ENCODE measurements at places on chromosomes 7 and 10. TPM values are rescaled to one million over a fixed set of nuclear protein-coding genes. Genes with fewer than 3 reads are reported as not detected.

GRCh38 chr7:44637788-44638594 is 31.6 kb downstream of the OGDH start:
- H3K27ac ChIP-seq, result peak overlapping the region; percentile 96
- H3K4me1 ChIP-seq, result peaks cover 60% of the 10 kb centered on the region
- no peaks in the 10 kb centered on the region for H3K27me3 ChIP-seq
- DNase-seq, result peak; percentile 79
- peaks cover 6% of the 10 kb centered on the region for H3K36me3 ChIP-seq

DNA sequence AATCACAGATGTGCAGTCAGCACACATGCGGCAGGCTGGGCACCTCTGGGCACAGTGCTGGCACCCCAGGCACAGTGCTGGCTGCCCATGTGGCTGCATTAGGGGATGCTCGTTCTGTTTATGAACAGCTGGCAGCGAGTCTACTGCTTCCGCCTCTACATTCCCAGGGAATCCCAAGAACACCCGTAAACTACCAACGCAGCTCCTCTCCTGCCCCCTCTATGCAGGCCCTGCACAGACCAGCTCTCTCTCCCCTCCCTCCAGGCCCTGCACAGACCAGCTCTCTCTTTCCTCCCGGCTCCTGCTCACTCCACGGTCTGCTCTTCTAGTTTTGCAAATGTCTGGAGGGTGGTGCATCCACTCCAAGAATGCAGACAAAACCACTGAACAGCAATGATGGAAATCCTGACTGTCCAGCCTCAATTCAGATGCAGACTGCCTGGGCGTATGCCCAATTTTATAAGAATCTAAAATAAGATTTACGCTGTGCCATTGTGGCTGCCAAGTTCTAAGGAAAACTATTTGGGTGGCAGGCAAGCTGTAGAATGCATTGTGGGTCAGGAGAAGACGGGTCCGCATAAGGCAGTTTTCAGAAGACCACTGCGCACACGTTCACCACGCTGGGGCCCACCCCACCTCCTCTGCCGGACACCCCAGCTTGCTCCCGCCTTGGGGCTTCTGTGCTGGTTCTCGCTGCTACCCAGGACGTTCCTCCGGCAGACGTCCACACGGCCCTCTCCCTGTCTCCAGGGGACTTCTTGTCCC is 234.6 kb downstream of the ZMYND11 start:
- H3K4me1 ChIP-seq, result peaks cover 48% of the 10 kb centered on the region
- peaks cover 28% of the 10 kb centered on the region for H3K36me3 ChIP-seq
- H3K27me3 ChIP-seq, result no peaks in the 10 kb centered on the region
- H3K27ac ChIP-seq, result peak overlapping the region; percentile 81
- peak overlapping the region; percentile 71 for H3K4me3 ChIP-seq
- DNase-seq, result peak; percentile 21

- no peak for DNase-seq
- no peak overlapping the region for H3K4me3 ChIP-seq
- no peak overlapping the region for H3K27ac ChIP-seq
These were observed 14.8 kb upstream of the FLNC start for GRCh38 chr7:128815289-128815942.

The ADAMTS14 gene
- total RNA-seq, result not detected

DNA sequence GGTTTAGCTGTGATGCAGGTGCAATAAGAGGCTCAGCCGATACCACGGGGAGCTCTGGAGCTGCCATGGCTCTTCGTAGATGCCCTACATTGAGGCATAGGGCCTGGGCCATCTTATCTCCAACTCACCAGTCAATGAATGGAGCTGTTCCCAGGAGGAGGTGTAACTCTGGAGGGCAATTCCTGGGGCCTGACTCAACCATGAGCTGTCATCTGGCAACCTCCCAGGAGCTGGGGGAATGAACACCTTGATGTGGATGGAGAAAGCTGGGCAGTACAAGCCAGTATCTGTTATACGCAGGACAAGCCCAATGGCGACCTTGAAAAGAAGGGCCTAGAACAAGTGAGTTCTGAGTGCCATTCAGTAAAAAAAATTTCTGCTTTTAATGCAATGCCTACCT is 224.0 kb upstream of the PLXDC2 start:
- H3K4me3 ChIP-seq, result no peak overlapping the region
- H3K36me3 ChIP-seq, result no peaks in the 10 kb centered on the region
- no peak overlapping the region for H3K27ac ChIP-seq
- DNase-seq, result no peak

DNA sequence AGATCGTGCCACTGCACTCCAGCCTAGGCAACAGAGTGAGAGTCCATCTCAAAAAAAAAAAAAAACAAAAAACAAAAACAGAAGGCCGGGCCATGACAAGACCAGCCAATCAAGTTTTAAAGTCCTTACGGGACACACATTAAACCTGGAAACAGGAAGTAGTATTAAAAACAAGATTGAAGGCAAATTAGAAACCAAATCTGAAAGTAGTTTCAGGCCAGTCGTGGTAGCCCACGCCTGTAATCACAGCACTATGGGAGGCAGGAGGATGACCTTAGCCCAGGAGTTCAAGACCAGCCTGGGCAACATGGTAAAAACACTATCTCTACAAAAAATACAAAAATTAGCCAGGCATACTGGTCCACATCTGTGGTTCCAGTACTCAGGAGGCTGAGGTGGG is 18.1 kb downstream of the PSAP start:
- no peak overlapping the region for H3K4me3 ChIP-seq
- H3K36me3 ChIP-seq, result peaks cover 31% of the 10 kb centered on the region
- DNase-seq, result no peak
- peaks cover 44% of the 10 kb centered on the region for H3K4me1 ChIP-seq

GRCh38 chr7:28802450-28802849 is 155.7 kb downstream of the TRIL start:
- DNase-seq, result no peak
- peaks cover 6% of the 10 kb centered on the region for H3K4me1 ChIP-seq
- no peaks in the 10 kb centered on the region for H3K36me3 ChIP-seq
- no peak overlapping the region for H3K4me3 ChIP-seq
- H3K27ac ChIP-seq, result no peak overlapping the region

DNA sequence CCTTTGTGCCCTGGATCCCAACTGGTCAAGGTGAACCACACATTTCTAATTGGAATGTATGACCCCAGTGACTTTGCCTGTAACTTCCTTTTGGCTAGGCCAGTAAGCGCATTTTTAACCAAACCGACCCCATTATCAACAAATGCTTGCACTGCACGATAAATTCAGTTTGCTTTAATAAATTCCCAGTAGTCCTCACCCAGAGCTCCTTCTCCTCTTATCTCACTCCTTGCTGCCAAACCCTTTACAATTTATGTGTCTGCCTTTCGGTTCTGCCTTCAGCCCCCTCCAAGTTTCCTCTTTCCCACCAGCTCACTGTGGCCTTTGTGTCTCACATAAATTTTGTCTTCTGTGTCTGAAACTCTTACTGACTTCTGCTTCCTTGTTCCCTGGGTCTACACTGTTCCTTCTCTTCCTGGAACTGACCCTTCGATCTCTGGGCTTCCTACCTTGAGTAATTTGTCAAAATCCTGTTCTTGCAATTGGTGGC is 59.0 kb downstream of the TBXAS1 start:
- H3K27me3 ChIP-seq, result peaks cover 22% of the 10 kb centered on the region
- H3K4me1 ChIP-seq, result peaks cover 15% of the 10 kb centered on the region
- no peak overlapping the region for H3K27ac ChIP-seq
- H3K4me3 ChIP-seq, result no peak overlapping the region

DNA sequence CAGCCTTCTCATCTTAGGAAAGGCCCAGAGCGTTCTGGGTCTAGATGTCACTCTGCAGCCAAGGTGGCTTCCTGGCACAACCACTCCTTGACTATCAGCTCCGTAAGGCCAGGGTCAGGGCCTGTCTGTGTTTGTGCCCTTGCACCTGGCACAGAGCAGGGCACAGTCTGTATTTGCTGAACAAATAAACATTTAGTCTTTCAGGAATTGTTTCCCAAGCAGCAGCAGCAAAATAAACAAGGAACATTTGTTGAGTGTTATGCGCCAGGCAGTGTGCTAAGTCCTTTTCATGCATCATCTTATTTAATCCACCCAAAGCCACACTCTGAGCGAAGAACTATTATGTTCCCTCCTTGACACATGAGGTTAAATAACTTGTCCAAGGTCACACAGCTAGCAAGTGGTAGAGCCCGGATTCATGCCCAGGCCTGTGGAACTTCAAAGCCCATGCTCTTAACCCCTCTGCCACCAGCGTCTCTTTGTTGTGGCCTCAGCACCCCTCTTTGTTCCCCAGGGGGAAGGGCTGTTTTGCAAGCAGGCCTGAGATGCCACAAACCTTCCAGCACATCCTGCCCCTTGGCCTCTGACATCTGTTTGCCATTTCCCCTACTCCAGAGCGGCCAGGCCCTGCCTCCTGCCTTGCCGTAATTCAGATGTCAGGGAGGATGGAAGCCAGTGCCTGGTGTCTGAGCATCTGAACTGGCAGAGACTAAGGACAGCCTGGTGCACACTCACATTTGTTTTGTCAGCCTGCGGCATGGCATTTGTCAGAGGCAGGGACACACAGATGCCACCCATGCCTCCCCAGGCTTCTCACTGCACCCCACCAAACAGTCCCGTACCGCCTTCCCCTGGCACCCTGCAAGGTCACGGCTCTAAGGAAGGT is 325.8 kb upstream of the ZMIZ1 start:
- peaks cover 29% of the 10 kb centered on the region for H3K27me3 ChIP-seq
- H3K4me3 ChIP-seq, result no peak overlapping the region
- no peak overlapping the region for H3K27ac ChIP-seq

The LHPP gene
- 14.4 TPM for total RNA-seq

The ODAD2 gene
- total RNA-seq, result 15.6 TPM

DNA sequence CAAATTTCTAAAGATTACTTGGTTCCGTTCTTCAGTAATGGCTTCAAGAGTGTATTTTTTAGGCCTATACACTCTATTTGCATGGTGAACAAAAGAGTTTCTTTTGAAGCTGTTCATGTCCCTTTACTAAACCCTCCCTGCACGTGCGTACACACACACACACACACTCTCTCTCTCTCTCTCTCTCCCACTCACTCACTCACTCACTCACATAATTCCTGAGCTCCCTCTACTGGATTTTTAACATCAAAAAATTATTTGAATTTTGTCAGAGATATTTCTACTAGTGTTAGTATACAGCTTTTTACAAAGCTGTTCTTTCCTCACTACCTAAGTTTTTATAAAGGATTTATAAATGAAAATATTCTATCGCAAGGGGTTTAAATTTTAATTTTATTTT is 85.9 kb downstream of the UBE3C start:
- DNase-seq, result no peak
- no peaks in the 10 kb centered on the region for H3K27me3 ChIP-seq
- H3K36me3 ChIP-seq, result peaks cover 15% of the 10 kb centered on the region
- H3K4me1 ChIP-seq, result no peaks in the 10 kb centered on the region

The TMEM196 gene
- not detected for total RNA-seq

- DNase-seq, result no peak
- no peak overlapping the region for H3K4me3 ChIP-seq
- peaks cover 30% of the 10 kb centered on the region for H3K27me3 ChIP-seq
These were observed 3.3 kb upstream of the GAD2 start for GRCh38 chr10:26213157-26213800.

All from HFFc6 (cell line).